AG08396 (cell line): ENCODE measurements at places on chromosomes 5 and 9.

DNA sequence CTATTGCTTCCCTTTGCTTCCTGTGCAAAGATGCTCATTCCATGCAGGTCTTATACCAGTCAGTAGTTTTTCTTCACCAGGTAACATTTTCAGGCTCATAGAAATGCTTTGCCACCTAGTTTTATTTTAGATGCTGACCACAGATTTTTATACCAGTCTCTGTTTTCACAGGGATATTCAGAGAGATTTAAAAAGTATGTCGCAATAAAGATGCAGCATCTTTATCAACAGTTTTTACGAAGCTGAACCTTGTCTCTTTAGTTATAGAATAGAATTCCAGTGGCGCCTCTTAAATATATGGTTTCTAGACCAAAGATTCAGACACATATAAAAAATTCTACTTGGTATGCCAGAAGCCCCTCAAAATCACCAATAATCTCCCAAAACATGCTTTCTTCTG is 155.7 kb upstream of the PCSK5 start:
- no peak for DNase-seq

- DNase-seq, result no peak
Measured at GRCh38 chr5:15719784-15720183, 219.8 kb downstream of the FBXL7 start.

DNA sequence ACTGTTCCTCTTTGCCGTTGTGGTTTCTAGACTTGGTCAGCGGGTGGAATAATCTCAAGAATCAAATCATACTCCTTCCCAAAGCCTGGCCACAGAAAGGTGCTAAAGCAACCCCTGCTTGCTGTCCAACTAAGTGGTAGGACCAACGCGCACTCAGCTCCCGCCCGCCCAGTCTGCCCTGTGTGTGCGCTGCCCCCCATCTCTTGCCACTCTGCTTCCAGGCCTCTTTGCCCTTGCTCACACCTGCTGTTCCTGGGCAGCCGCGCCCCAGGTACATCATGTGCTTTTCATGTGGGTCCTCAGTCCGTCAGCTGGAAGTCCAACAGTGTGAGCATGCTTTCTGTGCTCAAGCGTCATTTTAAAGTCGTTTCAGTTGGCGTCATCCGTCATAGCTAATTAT is 65.5 kb downstream of the SYK start:
- no peak for DNase-seq

DNA sequence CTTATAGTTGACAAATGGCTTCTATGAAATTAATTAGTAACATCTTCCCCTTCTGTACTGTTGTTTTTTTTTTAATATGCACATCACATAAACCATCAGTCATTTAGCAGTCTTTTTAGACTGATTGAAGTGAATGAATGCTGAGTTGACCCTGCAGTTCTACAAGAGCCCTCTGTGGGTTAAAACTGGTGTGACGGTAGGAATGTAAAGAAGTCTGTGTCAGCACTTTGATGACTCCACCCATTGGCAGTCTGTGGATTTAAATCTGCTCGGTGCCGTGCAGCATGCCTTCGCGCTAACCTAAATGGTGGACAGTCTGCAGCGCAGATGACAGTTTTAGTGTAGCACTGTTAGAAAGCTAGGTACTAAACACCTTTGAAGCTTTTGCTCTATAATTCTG is 3.1 kb downstream of the GTF3C4 start:
- peak; percentile 45 for DNase-seq

DNA sequence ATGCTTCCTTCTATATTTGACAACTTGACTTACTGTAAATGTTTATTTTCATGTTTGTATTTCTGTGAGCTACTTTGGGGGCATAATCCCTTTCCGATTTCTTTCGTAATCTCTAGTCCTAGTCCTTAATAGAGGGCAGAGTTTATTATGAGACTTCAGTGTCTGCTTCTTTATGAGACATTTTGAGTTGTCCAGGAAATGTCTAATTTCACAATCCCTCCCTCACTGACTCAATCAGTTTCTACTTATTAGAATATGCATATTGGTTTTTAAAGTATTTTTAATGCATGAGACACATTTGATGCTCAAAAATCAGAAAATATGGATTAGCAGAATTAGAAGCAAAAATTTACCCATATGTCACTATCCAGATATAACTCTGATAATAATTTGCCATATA is 160.9 kb downstream of the FOCAD start:
- no peak for DNase-seq

DNA sequence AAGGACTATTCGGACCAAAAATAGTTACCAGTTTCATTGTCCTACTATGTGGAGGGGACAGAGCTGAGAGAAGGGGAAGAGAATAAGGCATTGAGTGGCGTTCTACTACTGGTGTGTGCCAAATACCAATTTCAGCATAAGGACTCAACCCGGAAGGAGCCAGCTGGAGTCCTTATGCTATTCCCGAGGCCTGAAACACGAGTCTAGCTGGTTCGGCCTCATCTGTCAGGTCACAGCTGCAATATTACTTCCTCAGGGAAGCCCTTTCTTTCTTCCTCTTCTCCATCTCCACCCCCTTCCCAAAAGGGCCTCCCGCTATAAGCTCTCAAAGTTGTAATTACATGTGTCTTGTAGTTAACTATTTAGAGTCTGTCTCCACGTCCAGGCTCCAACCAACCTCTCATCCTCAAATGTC is 20.5 kb upstream of the FER start:
- DNase-seq, result peak; percentile 21

GRCh38 chr9:124879226-124879625 is 17.3 kb downstream of the ARPC5L start:
- no peak for DNase-seq

DNA sequence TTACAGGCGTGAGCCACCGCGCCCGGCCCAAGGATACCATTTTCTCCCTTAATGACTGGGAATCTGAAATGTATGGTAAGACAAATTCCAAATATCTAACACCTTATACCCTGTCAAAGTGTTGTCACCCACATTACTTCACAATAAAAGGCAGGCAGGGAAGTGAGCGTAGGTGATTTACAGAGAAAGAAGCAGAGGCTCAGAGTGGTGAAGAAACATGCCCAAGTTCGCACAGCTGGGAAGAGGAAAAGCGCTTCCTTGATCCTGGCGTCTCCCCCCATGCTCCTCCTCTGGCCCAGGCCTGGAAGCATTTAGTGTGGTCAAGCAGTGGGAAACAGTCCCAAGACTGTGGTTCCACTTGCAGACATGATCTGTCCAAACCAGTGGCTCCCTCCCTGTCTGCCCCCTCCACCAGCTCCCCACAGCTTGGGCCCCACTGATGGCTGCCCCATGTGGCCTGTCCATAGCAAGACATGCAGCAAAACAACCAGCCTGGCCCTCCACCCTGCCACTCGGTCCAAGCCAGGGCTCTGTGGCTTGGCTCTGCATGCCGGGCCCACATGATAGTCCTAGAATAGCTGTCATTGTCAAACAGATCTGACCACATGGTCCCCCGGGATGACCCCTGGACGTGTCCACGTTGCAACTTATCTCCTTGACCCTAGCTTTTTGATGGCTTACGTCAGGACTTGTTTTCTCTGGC is 107.2 kb downstream of the TTLL11 start:
- DNase-seq, result peak; percentile 30

DNA sequence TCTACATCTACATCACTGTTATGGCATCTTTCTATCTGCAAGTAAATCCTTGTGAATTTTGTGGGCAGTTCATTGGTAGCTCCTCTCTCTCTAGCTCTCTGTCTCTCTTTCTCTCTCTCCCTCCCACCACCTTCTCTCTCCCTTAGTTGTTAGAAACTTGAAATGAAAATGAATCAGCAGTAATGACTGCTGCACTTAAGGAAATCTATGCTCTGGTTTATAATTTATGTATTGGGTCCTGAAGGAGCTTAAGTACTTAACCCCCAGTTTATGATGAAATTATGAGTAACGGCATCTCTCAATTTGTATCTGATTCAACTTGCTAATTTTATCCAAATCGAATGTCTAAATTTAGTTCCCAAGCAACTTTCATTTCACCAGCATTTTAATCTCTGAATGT is 52.0 kb upstream of the PTGER4 start:
- DNase-seq, result no peak

GRCh38 chr9:33264003-33264472 is 470 bp downstream of the BAG1 start:
- DNase-seq, result peak; percentile 24

DNA sequence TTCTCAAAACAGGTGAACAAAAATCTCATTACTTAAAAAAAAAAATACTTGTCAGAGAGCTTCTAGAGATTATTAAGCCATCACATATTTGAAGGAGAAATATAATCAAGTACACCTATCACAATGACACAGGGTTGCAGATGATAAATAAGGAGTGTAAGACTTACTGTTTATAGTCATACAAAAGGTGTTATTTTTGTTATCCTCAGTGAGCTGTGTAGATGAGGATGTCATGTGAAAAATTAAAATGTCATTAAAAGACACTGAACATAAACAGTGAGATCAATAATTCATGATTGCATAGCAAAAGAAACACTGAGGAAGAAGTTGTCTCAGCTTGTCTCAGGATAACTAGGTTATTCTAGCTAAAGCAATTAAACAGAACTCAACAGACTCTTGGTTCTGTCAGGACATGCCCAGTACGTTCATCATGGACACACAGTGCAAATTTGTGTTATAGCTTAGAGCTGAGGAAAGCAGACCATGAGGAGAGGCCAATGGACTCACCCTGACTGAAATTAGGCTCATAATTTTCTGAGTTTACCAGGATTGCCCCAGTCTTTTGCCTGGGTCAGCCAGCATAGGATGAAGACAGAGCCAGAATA is 1162.6 kb upstream of the C9orf72 start:
- DNase-seq, result no peak
